ENCODE measurements at places on chromosomes 16 and 17.

DNA sequence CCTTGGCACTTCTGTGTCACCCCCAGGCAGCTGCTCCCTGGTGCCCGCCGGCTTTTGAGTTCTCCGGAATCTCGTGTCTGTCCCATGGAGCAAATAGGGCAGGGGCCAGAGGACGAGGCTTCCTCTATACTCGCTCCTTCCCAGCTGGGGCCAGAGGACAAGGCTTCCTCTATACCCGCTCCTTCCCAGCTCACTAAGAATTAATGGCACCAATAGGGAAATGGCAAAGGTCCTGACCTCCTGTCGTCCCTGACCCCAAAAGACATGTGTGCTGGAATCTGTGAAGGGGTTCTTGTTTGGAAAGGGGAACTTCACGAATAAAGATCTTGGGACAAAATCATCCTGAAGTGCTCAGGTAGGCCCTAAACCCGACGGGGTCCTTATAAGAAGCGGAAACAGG is 7.6 kb downstream of the SGSH start:
- DNase-seq = no peak

DNA sequence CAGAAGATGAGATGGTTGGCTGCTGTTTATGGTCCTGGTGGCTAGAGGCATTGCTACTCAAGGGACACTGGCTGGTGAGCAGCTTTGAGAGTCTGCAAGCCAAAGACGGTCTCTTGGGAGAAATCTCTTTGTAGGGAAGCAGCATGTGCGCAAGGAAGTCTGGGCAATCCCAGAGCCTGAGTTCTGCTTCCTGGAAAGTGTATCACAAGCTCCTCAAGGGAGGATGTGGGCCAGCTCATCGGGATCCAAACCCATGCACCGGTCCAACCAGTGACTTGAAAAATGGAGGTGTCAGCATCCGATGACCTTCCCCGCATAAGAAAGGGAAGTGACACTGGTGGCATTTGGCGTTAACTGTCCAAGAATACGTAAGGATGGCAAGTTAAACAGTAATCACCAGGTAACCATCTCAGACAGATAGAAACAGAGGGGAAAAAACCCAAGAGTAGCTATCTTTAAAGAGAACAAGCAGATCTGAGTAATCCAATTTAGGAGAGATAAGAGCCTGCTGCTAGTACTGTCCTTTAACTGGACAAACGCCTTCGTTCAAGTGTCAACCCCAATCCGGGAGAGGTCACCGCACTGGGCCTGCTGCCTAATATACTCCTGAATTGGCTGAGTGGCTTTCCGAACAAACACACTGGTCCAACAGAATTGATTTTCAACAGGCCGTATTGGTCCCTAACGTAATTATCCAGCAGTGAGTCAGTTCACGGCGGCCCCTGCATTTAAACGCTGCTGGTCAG is 303.0 kb upstream of the ZFHX3 start:
- no peak for DNase-seq

DNA sequence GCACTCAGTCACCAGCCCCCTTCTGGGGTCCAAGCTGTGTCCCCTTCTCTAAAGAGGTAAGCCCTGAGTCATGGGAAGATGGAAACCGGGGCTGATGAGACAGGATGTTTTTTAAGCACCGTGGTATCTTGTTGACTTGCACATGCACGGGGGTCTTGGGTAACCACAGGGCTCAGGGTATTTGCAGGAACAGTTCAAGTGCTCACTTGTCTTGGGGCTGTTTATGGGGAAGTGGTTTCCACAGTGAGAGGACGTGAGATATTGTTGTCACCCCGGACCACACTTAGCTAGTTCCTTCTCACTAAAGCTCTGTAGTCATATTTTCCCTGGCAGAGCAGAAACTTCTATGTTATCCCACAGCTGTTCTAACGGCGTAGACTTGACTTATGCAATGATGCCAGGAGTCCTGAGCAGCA is 7.7 kb downstream of the CCL3L1 start:
- no peak for DNase-seq

DNA sequence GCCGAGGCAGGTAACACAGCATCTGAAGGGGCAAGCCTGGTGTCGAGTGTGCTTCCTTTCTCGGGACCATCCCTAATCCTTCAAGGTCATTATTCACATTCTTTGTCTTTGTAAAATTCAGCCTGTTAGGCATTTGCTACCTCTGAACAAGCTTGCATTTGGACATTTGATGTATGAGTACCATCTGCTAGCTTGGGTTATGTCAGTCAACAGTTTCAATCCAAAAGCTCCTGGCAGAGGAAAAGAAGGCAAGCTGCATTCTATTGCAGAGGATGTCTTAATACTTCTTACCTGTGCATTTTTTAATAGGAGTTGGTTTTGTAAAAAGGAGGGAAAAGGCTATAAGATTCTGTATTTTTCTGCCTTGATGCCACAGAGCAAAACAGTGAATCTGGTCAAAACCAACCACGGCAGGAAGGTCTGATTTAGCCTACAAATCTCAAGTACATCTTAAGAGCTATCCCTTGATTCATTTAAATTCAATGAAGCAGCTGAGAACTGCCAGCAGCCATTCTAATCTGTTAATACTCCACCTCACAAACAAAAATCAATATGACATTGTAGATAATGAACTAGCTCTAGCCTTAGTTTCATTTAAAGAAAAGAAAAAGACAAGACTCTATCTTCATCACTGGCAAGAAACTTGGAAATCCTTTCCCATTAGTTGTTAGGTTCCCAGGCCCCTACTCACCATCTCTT is 39.0 kb downstream of the TEX2 start:
- no peak for DNase-seq

DNA sequence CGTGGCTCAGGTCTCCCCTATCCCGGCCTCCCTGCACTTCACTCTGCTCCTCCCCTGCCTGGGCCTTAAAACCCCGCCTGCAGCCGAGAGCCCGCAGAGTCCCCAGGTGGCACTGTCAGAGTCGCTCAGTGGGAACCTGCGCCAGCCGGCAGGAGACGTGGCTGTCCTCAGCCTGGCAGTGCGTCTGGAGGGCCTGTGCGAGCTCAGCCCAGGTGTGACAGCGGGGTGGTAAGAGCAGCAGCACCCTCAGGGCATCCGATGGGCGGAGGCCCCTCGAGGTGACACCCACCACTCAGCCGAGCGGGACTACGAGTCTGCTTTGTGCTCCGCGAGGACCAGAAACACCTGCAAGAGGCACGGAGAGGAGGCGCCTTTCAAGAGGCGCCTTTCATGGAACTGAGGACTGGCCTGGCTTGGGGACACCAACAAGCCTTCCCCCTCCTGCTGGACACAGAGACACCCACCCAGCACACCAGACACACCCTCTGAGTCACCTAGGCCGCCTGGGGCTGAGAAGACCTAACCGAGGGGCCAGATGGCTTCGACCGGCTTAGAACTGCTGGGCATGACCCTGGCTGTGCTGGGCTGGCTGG is at the start of gene CLDN9:
Gene CLDN9, plus strand, starts transcription at position 96 of the 593 bp plus-strand sequence. Its CDS starts 440 bp downstream, at position 536.
- no peak for DNase-seq

- no peak for DNase-seq
Measured at GRCh38 chr16:15887283-15887682, 1.1 kb downstream of the CEP20 start.

- no peak for DNase-seq
Measured at GRCh38 chr17:29855686-29856085, 74.3 kb downstream of the SSH2 start.

DNA sequence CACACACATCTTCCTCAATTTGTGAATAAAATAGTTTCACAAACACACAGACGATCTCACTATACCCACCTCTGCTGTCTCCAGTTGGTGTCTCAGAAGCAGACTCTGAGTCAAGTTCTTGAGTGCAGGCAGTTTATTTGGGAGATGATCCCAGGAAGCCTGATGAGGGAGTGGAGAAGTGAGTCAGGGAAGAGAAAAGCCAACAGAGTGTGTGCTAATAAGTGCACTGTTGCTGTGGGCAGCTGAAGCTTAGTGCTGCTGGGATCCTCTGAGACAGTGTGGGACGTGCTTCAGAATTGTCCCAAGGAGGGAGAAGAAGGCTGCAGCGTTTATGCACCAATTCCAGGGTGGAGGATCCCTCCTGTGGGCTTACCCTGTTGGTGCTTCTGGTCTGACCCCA is 423.2 kb upstream of the C16orf82 start:
- DNase-seq = no peak

DNA sequence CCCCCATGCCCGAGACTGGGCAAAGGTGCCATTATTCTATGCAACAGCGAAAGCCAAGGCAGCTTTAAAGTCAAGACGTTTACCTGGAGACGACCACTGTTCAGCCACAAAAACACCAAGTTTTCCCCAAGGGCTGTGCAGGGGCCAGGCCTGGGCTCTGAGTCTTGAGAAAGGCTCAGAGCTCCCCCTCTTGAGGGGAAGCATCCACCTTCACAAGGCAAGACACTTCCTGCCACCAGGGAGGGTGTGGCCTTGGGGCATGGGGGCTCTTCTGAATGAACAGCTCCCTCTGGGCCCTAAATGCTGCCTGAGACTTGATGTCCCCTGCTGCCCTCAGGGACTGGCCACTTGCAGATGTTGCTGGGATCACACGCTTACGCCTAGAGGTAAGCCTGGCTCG is 26.5 kb downstream of the PDIA2 start:
- DNase-seq = no peak

DNA sequence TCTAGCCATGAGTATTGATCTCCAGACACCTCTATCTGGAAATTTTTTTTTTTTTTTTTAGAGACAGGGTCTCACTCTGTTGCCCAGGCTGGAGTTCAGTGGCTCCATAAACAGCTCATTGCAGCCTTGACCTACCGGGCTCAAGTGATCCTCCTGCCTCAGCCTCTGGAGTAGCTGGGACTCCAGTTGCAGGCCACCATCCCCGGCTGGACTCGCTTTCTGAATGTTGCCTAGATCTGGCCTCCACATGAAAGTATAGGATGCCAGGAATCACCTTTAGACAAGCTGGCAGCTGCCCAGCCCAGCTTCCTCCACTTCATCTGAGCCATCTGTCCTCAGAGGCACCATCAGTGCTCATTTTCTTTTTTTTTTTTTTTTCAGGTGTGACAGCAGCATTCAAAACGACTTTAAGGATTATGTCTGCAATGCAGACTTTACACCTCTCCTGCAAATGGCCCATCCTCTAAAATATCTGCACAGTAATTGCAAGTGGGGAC is 6.4 kb upstream of the PRR14 start:
- DNase-seq = no peak

DNA sequence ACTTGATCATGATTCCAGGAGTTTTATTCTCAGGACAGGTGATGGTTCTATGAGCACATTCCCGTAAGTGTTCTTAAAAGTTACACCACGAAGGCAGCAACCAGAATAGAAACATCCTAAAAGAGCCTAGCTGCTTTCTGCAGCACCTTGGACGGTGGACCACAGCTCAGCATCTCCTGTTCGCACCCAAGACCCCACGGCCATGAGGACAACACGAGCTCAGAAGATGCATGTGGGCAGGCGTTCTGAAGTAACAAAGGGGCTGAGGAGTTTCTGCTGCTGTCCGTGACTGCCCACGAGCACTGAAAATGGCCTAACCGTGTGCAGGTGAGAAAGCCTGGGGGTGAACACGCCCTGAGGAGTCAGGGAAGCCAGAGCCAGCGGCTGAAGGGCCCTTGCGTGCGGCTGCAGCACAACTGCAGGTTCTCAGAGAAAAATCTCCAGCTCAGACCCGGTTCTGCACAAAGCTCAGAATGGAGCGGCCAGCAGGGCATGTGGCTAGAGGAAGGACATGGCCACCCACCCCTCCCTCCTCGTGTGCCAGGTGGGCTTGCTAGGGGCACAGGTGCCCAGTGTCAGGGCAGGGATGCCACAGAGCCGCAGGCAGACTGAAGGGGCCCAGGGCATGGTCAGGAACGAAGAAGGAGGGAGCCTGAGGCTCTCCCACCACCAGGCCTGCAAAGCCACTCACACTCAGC is 10.8 kb upstream of the C16orf95 start:
- DNase-seq = no peak

- no peak for DNase-seq
Measured at GRCh38 chr17:68820476-68820824, 134.7 kb downstream of the ABCA8 start.

GRCh38 chr16:56767024-56767423 is 37.1 kb downstream of the NUP93 start:
- no peak for DNase-seq

- no peak for DNase-seq
Measured at GRCh38 chr17:14482715-14483114, 181.8 kb downstream of the HS3ST3B1 start.

DNA sequence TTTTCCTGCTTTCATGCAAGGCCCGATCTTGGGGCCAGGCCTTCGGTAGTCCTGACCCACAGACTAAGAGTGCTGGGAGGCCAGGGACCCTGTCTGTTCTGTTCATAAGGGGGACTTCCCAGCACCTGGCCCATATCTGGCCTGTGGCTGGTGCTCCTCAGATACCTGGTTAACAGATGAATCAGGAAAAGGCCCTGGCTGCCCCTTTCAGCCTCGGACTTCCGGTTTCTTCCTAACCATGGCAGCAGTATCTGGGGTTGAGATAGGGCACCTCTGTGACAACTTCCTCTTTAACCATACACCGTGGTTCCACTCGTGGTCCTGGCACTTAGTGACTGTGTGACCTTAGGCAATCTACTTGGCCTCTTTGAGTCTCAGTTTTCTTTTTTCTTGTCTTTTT is 18.4 kb downstream of the PLCG2 start:
- DNase-seq = no peak

All from activated CD8-positive, alpha-beta memory T cell treated with anti-CD3 and anti-CD28 coated beads for 1 hour (primary cell).